ENCODE measurements at places on chromosomes 11 and 22.

DNA sequence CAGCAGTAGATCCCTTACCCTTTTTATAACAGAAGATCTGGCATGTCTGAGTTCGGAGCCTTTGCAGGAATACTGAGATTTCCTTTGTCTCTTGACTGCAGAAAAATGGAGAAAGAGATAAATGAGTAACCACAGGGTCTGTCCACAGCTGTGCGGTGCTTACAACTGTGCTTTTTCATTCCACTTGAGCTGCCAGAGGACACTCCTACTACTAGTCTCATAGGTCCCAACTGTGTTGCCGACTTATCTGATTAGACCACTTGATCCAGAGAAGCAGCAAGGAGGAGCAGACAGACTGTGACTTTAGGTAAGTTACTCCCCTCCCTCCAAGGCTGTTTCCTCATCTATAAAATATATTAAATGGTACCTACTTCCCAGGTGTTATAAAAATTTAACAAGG lies 17.5 kb downstream of the FAM227A start:
- DNase-seq, result no peak

DNA sequence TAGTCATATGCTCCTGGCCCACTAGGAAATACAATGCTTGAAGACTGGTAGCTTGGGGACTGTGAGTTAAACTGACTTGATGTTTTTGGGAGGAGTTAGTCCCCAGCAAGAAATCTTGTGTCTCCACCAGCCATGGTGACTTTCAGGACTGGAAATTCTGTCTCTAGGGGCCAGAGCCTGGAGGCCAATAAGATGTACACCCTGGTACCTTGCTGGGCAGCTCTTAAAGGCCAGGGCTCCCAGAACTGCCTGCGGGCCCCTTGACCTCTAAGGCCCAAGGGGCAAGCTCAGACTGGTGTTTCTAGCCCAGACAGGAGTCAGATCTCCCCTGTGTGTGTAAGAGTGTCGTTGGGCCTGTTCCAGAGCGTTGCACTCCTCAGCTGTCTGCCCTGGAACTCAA lies 128.7 kb upstream of the C11orf58 start:
- DNase-seq, result no peak

DNA sequence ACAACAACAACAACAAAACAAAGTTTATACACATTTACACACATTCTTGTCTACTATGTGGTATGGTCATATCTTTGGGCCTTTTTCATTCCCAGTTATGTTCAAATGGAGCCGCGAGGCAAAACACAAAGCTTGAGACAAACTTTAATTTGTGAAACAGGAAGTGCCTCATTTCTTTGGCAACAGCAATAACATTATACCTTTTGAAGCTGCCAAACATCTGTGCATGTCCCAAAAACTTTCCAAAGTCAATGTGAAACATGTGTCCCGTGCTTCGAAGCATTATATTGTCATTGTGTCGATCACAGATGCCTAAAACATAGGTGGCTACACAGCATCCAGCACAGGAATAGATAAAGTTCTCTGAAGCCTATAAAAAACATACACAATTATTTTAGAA lies 25.0 kb upstream of the RPS13 start:
- DNase-seq, result no peak

DNA sequence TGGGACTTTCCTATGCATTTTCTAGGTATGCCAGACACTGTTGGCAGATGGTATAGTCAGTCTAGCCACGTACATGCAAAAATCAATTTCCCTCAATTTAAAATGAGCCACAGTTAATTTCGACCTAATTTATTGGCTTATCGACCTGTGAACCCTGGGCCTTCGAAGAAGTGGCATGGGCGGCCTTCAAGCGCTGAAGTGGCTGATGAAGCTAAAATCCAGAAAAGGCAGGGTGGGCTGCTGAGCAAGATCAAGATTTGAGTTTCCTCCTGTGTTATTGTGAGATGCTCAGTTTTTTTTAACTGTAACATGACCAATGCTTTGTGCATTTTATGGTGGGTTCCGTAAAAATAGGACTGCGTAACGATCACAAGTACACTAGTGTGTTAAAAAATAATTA lies 5.8 kb upstream of the SORL1-AS1 start:
- no peak for DNase-seq

Measured in epithelial cell of prostate (primary cell).